ENCODE measurements at places on chromosomes 5 and 9.

DNA sequence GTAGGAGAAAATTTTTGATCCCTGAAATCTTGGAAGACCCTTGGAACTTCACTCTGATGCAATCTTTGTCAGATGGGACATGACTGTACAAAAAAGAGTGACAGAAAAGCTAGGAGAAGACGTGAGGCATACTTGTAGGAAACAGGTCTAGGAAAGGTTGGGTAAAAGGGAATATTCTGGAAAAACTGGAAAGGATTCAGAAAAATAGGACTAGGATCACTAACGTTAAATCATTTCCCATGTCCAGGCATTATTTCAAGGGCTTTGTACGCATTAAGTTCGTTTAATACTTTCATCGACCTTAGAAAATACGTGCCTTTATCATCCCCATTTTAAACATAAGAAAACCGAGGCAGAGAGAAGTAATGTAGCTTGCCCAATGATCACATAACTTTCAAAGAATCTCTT is 2.9 kb downstream of the ALDH1A1 start:
- DNase-seq = no peak

DNA sequence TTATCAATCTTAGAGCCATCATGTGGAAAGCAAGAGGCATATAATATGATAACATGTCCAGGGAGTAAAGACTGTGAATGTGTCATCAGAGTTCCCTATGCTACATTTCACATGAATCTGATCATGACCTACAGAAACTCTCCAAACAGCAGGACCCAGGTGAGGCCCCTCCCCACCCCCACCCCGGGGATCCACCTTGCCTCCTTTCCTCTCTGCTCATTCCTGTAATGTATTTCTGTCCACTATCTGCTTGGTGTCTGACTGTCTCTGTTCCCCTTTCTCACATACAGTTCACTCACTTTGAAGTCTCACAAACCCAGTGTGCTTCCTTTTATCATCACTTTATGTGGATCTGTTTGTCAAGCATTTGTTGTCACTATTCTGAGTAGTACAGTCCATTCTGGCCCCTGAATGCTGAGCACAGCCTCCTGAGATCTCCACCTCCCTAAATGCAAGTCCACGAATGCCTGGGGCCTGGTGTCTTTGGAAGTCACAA is 76.4 kb upstream of the SMARCA2 start:
- no peak for DNase-seq

DNA sequence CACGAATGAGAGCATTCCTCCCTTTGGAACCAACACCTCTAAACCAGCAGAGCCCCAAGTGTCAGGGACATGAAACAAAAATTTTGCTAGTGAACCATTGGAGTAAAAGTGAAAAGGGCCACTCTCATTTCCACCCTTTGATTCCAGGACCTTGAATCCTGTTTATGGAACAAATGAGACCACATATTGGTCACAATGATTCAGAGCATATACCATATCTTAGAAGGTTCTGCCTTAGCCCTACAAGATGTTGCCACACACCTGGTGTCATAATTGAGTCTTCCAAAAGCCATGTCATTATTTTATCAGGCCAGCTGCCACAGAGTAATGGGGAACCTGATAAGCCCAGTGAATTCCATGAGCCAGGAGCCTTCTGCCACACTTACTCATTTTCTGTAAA is 66.3 kb upstream of the ZBTB43 start:
- no peak for DNase-seq

DNA sequence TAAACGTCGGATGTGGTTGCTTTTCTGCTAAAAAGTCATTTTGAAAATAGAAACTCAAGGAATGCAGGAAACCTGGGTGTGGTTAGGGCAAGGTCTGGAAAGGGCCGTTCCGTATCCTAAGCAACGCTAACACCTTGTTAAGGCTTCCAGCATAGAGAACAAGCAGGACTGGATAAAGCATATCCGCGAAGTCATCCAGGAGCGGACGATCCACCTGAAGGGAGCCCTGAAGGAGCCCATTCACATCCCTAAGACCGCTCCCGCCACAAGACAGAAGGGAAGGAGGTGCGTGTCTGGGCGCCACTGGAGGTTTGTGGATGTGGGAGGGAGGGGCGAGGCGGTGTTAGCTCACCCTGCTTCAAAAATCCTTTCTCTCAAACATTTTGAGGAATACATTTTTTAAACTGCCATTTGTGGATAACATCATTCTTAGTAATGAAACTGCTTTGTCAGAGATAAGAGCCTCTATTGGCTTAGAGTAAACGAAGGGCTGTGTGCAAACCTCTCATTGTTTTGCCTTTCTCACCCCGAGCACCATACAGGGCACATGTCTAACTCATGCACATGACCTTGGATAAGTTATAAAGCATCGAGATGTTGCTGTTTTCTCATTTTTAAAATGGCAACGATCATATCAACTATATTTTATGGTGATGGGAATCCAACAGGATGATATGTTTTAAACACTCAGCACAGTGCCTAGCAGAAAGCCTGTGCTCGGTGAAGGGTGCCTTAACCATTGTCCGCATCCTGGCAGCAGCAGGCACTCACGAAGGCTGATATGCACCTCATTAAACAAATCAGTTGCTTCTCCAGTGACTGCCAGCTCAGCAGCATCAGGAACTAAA is 175.7 kb upstream of the OTULINL start:
- no peak for DNase-seq

DNA sequence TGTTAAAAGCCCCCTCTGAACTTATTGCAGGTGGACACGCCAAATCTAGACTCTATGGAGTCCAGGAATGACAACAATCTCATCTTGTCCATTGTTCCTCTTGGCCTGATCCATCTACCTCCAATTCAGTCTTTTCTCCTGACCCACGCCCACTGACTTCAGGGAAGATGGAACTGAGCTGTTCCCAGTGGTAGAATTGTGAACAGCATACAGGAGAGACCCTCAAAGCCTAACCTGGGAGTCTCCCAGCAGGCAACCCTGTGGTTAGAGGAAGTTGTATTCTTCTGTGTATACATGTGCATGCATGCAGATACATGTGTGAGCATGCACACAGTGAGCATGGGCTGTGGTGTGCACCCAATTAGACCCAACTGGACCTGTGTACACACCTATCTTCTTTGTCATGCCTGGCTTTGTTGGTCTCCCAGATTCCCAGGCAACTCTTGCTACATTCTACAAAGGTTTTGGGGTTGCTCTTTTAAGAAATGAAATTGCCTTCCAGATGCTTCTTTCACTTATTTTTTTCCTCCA is 286.0 kb downstream of the ZSWIM6 start:
- no peak for DNase-seq

GRCh38 chr9:69971643-69972449 is 71.8 kb upstream of the MAMDC2 start:
- peak; percentile 78 for DNase-seq

DNA sequence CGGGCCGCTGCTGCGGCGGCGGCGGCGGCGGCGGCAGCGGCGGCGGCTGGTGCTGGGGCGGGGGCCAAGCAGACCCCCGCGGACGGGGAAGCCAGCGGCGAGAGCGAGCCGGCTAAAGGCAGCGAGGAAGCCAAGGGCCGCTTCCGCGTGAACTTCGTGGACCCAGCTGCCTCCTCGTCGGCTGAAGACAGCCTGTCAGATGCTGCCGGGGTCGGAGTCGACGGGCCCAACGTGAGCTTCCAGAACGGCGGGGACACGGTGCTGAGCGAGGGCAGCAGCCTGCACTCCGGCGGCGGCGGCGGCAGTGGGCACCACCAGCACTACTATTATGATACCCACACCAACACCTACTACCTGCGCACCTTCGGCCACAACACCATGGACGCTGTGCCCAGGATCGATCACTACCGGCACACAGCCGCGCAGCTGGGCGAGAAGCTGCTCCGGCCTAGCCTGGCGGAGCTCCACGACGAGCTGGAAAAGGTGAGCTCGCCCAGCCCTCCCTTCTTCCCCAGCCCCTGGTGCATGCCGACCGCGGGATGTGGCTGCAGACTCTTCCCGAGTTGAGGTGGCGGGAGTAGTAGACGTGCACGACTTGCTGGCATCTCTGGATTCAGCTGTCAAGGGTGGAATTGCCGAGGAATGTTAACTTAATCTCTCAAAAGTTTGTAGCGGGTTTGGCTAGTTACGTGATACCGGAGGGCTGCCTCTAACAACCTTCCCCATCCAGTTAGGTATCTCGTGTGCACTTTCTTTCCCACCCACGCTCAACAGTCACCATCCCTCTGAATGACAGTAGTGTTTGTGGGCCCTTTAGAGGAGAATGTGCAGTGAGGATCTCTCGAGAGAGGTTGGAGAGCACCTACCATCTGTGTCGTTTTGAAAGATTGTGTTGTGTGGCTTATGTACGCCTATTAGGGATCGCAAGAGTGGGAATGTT is 932 bp downstream of the SLC12A2 start:
- DNase-seq = peak; percentile 49

- DNase-seq = no peak
Measured at GRCh38 chr9:112162621-112163413, 12.3 kb downstream of the SUSD1 start.

- DNase-seq = no peak
Measured at GRCh38 chr5:59838989-59839388, 54.5 kb downstream of the PDE4D start.

- DNase-seq = no peak
Measured at GRCh38 chr5:73115399-73116051, 4.8 kb upstream of the TMEM171 start.

GRCh38 chr9:137975527-137975913 is 97.9 kb downstream of the CACNA1B start:
- DNase-seq = no peak

- no peak for DNase-seq
Measured at GRCh38 chr9:109052416-109052815, 39.1 kb upstream of the CTNNAL1 start.

- no peak for DNase-seq
Measured at GRCh38 chr5:80117446-80117845, 82.3 kb downstream of the THBS4 start.

DNA sequence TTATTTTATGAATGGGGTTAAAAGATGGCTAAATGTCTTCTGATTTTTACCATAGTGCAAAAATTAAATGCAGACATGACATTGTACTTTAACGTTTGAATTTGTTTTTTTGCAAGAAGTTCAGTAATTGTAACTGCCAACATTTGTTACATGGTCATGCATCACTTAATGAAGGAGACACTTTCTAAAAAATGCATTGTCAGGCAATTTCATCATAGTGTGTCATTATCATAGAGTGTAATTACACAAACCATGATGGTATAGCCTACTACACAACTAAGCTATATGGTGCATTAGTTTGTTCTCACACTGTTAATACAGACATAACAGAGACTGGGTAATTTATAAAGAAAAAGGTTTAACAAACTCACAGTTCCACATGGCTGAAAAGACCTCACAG is 50.0 kb upstream of the NAA35 start:
- DNase-seq = no peak

DNA sequence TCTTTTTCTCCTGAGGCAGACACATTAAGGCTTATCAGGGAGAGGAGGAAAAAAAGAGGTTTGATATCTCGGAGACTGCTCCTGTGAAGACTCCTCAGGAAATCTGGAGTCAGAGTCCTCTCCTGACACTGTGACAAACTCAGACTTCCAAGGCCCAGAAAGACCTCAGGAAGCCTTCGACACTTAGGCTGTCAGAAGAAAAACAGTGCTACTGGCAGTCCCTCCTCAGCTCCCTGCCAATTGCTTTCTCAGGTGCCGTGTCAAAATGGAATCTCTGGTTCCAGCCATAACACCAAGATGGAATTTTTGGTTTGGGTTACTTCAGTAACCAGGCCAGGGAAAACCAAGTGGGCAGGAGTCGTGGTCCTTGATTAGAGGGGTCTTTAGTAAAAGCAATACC is 4.1 kb downstream of the STK10 start:
- DNase-seq = no peak

DNA sequence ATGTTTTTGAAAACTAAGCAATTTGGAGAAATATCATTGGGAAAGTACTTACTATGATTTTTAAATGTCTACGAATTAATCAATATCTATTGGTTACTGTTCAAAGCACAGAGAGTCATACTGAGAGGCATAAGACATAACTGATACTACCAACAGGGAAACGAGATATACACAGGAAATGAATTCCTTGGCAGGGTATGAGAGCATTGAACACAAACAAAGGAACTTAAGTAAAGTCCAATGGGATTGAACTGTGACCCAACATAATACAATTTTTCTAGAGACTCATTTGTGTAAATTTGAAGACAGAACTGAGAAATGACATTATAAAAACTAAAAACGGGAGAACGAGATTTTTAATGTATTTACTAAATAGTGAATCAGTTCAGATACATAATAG is 1.3 kb upstream of the ITGA1 start:
- no peak for DNase-seq

DNA sequence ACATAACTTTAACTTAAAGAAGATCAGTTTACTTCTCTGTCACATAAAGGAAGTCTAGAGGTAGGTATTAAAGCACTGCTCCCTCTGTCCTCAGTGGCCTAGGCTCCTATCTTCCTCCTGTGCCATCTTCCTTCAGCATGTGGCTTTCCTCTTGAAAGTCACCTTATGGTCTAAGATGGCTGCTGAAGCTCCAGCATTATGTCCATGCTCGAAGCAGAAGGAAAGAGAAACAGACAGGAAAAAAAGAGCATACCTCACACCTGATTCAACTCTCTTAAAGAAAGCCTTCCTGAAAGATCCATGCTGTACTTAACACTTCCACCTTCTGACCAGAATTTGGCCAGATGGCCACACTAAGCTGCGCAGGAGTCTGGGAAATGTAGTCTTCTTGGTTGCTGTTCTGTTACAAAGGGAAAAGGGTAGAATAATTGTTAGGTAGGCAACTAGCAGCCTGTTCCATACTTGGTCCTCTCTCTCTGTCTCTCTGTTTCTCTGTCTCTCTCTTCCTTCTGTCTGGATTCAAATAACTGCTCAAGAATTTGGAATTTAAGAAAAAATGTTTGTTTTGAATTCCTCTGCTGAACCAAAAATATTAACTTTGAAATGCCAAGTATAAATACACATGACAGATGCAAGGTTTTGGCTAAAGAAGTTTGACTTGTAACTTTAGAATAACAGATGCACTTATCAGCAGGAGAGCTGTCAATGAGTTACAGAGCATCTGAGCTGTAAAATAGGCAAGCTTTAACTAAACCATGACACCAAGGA is 16.0 kb downstream of the TMEM174 start:
- DNase-seq = no peak

DNA sequence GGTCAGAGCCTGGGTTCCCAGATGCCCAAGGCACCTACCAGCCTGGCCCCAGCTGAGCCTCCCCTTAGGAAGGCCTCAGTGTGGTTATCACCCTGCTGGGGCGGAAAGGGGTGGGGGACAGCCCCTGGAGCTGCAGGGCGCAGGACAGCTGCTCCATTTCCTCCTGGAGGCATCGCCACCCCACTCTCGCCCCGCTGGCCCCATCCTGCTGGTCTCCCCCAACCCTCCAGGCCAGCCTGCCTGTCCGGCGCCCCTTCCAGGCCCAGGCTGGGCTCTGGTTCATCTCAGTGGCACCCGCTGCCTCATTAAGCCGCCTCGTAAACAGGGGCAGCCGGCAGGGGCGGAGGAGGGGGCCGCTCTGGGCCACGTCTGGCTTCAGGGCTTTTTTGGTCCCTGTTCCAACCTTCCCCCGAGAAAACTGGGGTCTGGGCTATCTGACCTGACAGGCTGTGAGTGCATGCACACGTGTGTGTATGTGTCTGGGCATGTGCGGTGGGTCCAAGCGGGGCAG is 30.8 kb upstream of the ENHO start:
- no peak for DNase-seq
